Left renal cortex interstitium (tissue), 4 donors: ENCODE measurements at places on chromosomes 5 and 9.

- peak; percentile 90 for DNase-seq
These were observed 93.2 kb upstream of the PHYKPL start for GRCh38 chr5:178325679-178326373.

- no peak for DNase-seq
These were observed 154.6 kb upstream of the ZNF608 start for GRCh38 chr5:124901081-124901480.

- no peak for DNase-seq
These were observed 79.0 kb downstream of the MACROH2A1 start for GRCh38 chr5:135319928-135320606.

GRCh38 chr5:149486726-149487635 lies 64.3 kb downstream of the CSNK1A1 start:
- DNase-seq = no peak

- DNase-seq = no peak
These were observed 1.8 kb downstream of the MVB12B start for GRCh38 chr9:126328407-126328806.

- DNase-seq = no peak
These were observed 140.3 kb downstream of the OLFM1 start for GRCh38 chr9:135227641-135228251.

DNA sequence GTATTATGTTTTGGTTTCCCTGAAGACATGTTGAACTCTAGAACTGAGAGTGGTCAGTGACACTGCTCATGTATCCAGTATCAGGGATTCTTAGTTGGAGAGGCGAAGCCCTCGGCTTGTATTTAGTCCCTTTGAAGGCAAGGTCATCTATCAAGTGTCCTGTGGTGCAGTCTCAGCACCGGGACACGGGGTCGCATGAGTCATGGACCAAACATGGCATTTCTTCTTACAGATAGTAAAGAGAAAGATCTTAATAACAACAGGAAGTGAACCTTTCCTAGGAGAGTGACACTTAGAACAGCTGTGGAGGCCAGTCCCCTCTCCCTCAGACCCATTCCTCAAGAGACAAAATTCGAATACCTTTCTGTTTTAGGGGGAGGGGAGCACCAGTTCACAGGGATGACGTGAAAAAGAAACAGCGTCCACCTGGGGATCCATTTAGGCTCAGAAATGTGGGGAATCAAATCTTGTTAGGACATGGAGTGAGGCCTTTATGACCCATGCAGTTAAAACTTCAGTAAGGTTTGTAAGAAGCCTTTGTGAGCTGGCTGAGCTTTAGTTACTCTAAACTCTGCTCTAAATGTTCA lies 86.5 kb downstream of the ADGRV1 start:
- no peak for DNase-seq

DNA sequence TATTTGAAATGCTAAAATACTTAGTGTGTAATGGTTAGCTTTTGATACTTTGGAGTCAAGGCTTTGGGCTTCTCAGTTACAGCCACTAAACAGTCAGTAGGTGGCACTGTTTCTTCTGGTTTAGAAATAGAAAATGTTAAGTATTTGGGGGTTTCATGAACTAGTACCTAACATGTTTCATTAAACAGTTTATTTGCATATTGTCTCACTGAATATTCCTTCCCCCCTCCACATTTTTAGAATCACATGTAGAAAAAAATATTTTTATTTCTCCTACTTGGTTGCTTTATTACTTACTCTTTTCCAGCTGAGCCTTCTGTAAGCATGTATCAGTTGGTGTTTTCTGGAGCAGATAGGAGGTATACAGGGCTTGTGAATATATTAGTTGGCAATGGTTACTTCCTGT lies 48.0 kb downstream of the IPO11 start:
- peak; percentile 27 for DNase-seq

DNA sequence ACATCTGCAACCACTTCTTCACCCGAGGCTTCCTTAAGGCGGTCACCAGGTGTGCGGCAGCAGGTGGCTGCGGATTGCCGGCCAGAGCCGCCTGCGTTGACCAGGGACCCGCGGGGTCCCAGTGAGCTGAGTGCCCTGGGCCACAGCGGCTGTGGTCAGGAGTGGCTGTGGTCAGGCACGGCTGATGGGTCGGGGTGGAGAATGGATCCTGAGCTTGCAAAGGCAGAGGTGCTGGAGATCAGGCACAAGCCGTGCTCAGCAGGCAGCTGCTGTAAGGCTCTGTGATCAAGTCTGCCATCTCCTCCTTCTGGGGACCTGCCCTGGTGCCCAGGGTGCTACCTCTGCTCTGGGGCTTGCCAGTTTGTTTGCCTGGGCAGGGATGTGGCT lies 2.1 kb downstream of the UAP1L1 start:
- DNase-seq = no peak

DNA sequence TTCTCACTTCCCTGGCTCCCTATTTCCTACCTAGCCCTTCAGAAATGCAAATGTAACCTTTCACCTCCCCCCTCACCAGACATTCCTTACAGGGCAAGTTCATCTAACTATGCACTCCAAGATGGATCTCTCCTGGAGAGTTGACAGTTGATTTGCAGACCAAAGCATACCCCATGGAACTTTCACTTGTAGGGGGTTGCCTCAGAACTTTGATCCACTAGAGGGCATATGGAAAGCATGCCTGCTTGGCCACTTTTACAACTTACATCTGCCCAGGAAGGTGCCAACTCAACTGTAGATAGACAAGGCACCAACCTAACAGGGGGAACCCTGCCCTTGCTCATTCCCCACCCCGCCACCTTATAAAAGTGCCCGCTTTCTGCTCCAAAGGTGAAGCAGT lies 187.8 kb downstream of the NXNL2 start:
- DNase-seq = no peak

DNA sequence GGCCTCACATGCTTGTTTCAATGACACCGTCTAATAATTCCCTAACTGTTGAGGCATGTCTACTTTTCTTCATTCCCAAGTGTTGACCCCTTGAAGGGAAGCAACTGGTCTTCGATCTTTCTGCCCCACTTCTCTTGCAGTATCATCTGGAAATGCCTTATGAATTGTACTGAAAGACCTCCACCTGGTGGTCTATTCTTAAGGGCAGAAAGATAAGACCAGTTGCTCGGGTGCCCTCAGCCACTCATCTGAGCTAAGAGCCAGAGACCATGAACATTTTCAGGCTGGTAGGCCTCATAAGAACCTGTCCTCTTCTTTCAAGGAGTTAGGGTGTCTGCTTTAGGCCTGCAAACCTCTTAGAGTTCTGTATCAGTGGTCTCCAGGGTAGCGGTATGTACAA lies 542.5 kb downstream of the CTNND2 start:
- no peak for DNase-seq

- DNase-seq = no peak
These were observed 70.9 kb downstream of the MYO10 start for GRCh38 chr5:16865151-16865550.

DNA sequence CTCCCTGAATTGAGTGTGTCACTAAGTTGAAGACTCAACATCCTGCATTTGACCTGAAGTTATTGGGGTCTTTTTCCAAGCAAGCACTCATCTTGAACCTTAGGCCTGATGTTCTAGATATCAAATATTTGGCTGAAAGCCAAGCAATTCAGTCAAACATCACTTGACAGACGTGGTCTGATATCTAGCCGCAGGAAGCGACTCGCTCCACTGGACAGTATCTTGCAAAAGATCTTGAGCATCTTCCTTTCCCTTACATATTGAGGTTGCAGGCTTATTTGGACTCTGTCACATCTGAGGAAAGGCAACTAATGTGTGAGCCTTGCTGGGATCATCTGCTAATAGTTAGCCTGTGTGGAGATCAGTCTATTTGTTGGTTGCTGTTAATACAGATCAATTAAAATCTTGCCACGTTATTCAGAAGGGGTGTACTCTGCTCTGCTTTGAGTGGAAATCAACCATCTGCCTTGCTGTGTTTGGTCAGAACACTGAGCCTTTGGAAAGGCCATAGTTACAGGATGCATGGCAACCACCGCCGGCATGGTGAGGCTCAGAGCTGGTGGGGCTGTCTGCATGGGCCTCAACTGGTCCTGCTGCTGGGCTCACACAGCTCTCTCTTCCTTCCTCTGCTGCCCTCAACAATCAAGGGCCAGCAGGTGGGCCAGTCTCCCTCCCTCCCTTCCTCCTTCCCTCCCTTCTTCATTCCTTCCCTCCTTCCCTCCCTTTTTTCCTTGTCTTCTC lies 166.9 kb upstream of the KLF9 start:
- no peak for DNase-seq

DNA sequence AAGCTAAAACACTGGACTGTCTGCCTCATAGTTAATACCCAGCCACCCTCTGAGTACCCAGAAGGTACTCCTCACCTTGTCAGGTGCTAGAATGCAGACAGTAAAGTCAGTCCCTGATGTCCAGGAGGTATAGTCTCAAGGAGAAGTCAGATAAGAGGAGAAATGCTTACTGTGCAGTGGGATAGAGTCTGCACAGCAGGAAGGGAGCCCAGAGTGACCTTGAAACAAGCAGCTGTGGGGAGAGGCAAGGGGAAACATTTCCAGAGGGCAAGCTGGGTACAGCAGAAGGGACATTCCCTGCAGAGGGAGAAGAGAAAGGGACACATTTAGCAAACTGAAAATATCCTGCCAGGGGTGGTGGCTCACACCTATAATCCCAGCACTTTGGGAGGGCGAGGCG lies 122.7 kb downstream of the GCNT1 start:
- DNase-seq = no peak

DNA sequence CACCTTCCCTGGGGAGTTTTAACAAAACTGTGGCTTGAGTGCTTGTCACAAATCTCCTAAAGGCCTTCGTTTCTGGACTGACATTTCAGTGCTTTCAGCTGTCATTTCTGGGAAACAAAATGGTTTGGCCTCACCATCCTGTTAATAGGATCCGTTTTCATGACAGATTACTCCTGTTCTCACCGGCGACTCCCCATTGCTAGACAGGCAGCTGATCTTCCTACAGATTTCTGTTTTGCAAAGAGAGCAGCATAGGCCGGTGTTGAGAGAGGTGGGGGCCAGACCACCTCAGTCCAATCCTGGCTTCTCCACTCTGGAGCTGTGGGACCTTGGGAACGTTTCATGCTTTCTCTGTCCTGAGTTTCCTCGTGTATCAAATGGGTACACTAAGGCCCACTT lies 75.5 kb upstream of the OTULINL start:
- DNase-seq = no peak

GRCh38 chr5:174832811-174833210 lies 108.4 kb downstream of the MSX2 start:
- DNase-seq = no peak

- no peak for DNase-seq
These were observed 25.8 kb upstream of the TPD52L3 start for GRCh38 chr9:6302417-6302816.

DNA sequence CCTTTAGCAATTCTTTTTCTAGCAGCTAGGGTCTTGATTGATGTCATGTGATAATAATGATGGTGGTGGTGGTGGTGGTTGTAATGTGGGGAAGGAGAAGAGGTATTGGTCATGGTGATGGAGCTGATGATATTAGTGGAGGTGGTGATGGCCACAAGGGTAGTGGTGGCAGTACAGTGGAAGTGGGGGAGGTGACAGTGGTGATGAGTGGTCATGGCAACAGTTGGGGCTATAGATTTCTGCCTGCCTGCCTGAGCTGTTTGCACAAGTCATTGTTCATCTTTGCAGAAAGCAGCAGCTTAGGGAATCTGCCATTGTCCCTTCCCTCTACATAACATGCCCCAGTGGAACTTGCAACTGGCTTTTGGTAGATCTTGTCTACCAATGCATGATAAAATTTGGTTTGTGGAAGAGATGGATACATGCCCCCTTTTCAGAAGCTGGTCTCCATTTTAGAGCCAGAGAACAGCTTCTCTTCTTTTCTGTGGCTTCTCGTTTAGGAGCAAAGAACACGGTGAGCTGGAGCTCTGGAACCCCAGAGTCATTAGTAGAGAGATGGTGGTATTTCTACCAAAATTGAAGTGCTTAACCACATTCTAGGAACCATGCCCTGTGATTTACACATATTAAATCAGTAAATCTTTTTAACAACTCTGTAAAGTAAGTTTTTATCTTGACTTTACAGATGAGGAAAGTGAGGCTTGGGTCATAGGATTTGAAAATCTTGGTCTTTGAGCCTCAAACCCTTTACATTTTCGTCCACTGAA lies 100.3 kb downstream of the AOPEP start:
- DNase-seq = no peak

DNA sequence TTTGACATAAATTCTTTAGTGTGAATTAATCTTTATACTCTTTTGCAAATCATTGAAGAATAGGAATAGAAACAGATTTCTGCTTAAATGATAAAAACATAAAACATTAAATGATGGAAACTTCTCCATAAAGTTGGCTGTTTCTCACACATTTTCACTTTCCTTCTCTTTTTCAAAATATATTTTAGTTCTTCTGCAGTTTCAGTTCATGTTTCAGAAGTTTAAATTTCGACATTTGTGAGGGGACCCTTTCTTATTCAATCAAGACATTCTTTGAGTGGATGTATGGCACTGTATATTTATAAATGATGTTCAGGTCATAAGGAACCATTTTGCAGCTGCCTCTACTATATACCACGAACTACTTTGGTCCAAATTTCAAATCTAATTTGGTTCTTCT lies 34.6 kb downstream of the TNFAIP8 start:
- no peak for DNase-seq

- DNase-seq = peak; percentile 66
These were observed 718 bp upstream of the DENND4C start for GRCh38 chr9:19229595-19230354.

DNA sequence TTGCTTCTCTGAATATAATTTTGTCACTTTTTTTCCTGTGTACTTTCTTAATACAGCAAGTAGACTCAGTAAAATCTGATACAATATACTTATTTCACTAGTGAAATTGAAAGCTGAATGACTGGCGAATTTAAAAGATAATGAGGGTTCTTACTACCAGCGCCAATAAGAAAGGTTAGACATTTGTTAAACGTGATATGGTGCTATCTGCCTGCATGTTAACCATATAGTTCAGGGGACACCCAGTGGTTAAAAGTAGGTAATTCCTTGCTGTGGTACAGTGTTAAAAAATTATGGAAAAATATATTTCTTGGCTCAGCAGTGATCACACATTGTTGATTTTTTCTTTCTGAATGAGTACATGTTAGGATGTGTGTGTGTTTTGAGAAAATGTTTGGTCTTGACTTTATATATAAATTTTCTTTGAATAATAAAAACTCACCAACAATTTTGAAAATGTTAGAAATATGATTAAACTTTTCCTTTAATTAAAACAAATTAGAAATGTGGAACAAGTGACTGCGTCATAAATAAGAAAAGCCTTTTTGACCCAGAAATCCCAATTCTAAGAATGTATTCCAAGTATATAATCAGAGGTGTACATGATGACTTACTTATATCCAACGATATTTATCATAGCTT lies 25.8 kb downstream of the CAST start:
- DNase-seq = no peak

GRCh38 chr5:77367741-77368140 lies 124.4 kb downstream of the WDR41 start:
- DNase-seq = no peak

GRCh38 chr9:134655586-134656333 lies 14.2 kb downstream of the COL5A1 start:
- no peak for DNase-seq

DNA sequence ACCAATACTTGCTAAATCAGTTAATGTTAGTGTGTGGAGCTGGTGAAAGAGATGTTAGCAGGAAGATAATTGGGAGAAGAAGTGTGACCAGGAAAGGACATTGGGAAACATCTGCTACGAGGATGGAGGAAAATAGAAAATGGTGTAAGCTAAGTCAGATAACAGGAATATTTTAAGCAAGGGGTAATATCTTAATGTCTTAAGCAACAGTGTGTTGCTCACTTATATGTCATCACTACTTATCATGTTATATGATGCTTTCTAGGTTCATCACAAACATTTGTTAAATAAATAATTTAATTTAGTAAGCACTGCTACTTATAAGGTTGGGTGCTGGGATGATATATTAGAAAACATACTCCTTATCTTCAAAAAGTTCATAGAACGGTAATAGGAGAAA lies 326.1 kb downstream of the EDIL3 start:
- no peak for DNase-seq

- no peak for DNase-seq
These were observed 92.8 kb upstream of the ELL2 start for GRCh38 chr5:96054311-96055030.
